ENCODE measurements at places on chromosomes 4 and X.

- DNase-seq: no peak
Measured at GRCh38 chrX:10992110-10992509, 119.0 kb upstream of the HCCS start.

DNA sequence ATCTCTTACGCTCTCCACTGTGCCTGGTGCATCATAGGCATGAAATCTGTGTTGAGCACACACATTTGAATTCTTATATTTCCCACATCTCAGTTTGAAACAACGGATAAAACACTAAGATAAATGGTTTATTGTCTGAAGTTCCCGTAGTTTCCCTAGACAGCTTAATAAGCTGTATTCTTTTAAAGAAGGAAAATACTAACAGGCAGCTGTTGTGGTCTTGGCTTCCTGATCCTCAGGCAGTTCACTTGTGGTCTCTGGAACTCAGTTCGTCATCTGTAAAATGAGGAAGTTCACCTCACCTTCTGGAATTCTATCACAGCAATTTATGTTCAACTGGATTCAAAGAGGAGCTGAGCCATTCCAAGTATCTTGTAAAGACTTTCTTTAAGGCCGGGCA, 1805.6 kb upstream of the TENM3 start:
- DNase-seq: no peak

DNA sequence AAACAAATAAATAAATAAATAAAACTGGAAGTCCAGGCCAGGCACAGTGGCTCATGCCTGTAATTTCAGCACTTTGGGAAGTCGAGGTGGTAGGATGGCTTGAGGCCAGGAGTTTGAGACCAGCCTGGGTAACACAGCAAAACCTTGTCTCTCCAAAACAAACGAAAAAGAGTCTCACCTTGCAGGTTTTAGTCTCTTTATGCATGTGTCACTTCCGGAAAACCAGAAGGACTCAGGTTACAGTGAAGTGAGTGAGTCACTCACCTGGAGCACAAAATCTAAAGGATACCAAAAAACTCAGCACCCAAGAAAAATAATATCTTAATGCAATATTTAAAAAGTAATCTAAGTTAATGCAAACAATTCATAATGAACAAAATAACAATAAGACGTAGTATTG, 20.1 kb upstream of the SLC34A2 start:
- DNase-seq: no peak

- DNase-seq: no peak
Measured at GRCh38 chr4:140156529-140157171, 2.7 kb upstream of the MAML3 start.
